Heart right ventricle (tissue), 16 donors: ENCODE measurements at places on chromosomes 4 and X.

GRCh38 chr4:180953572-180953971 is 1289.6 kb upstream of the TENM3 start:
- no peak for DNase-seq

DNA sequence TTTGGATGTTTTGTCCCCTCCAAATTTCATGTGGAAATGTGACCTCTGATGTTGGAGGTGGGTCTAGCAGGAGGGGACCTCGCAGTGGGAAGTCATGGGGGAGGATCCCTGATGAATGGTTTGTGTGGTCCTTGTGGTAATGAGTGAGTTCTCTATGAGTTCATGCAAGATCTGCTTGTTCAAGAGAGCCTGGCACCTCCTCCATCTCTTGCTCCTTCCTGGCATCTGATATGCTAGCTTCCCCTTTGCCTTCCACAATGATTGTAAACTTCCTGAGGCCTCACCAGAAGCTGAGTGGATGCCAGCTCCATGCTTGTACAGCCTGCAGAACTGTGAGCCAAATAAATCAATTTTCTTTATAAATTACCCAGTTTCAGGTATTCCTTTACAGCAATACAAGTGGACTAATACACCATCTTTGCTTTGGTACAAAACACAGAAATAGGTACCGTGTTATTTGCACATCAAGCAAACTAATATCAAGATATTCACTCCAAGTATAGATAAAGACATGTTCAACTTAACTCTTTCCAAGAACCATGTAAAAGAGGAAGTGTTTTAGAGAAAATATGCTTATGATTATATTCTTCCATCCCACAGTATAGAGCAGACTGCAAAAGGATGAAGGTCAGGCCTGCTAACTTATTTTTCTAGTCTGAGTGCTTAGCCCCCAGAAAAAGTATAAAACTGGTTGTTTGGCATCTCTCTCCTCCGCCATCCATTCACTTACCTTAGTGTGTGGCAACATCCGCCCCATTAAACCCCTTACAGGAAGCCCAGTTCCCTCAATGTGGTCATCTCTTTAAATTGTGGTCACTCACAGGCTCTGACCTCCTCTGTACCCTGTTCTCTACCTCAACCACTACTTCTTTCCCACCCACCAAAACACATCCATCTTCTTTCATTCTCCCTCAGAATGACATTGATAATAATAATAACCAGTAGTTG is 6.7 kb downstream of the ARAP2 start:
- DNase-seq, result no peak

DNA sequence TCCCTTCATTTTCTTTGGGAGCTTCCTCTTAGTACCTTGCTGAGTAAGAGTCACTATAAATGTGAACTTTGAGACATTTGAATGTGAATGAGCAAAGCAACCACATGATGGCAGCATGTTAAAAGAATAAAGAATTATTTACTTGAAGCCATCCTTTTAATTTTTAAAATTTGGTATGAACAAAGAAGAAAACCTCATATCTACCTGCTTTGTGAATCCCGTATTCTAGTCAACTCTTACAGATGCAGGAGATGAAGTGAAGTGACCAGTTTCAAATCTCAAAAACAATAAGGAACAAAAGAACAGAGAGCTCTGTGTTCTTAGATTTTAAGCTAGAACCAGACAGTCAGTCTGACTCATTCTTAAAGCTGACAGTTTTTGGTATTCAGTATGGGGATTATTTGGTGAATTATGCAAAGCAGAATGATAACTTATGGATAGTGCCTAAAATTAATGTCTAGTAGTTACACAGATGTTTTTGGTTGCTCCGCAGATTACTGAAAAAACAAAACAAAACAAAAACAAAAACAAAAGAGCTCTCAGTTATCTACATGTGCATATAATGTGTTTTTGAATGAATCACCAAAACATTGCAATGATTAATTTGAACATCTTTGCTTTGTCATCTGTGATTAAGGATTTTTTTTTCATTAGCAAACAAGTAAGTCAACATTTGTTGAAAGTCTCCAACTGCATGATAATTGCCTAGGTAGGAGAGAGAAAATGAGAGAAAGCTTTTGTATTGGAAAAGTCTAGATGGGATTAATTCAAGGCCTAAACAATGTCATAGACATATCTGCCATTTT is 48.2 kb upstream of the H2AZ1 start:
- no peak for DNase-seq

DNA sequence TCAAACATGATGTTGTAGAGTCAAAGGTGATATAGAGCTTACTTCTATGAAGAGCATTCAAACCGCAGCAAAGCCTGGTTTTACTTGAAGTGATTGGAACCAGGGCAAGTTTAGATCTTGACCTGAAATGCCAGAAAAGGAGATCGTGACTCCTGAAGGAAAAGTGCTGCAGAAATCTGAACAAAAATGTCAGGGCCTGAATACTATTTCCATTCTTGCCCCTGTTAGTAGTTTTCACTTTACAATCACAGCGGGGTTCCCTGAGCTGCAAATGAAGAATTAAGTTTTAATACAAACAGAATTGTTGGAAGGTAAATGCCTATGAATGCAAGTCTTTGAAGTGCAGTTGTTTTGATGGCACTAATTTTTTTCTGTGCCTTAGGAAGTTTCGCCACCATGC is 4.1 kb downstream of the SLIT2 start:
- DNase-seq, result no peak

DNA sequence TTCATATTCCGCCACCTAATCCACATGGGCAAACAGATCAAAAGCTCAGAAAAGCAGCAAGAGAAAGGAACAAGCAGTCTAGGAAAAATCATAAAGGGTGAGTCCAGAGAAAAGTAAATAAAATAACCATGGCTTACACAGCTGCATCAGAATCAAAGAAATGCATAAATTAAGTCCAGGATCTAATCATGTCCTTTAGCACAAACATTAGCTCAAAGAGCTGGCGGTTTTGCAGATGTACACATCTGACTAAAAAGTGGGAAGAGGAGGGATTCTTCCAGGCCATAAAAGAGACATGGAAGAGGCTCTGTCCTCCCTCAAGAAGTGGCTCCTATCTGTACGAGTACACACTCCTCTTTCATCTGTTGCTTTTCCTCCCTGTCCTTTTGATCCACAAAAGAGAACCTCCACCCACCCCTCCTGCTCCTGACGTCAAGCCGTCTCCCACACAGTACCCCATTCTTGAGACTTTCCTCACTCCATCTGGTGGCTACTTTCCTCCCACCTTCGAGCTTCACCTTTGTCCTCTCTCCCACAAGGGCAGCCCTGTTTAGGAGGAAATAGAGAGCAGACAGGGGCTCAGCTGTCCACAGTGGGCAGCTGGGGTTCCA is 92.5 kb downstream of the RASL11B start:
- no peak for DNase-seq

GRCh38 chr4:76904646-76905190 is 6.8 kb upstream of the SOWAHB start:
- no peak for DNase-seq

DNA sequence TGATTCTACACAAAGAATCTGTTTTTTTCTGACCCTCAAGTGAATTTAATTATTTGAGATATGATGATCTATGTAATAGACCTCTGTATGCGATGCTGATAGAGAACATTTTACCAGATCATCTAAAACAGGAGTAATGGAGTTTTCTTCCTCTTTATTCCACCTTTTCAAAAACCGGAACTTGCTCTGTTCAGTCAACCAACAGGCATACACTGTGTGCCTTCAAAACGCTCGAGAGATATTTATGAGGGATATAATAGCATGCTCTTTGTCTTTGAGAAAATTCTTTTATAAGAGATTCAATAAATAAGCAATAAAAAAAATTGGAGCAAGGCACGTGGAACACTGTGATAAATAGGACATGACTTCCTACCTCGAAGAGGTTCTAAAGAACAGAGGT is 2.0 kb downstream of the NYX start:
- no peak for DNase-seq

DNA sequence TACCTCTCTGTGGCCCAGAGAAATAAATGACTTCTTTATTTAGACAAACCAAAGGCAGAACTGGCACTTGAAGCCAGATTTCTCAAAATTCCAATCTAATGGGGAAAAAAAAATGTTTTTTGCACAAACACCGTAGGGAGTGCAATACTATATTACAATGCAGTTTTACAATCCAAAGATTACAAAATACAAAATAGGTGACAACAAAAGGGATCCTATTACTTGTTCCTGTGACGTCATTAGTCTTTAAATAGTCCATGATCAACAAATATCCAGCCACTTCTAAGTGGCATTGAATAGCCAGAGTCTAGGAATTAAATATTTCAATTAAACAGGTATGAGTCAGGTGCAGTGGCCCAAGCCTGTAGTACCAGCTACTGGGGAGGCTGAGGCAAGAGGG is 3.0 kb upstream of the APBB2 start:
- DNase-seq, result no peak

GRCh38 chr4:77153006-77153405 is 4.0 kb upstream of the CCNG2 start:
- no peak for DNase-seq

DNA sequence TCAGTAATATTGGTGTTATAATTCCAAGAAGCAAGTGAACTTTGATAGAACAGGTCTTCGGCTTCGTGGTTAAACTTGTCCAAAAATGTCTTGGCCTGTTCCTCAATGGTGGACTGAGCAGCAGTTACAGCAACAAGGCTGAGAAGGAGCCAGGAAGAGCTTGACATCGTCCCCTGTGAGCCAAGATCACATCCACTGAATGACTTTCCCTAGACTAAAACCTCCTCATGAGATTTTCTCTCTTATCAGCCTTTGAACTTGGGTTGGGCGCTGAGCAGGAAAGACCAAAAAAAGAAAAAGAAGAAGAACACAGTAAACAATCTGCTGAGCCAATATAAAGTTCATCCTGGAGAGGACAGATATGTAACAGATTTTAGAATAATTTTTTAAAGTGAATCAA is at the start of gene ACE2:
TSS of gene ACE2 (minus strand) at position 216 of the 400 bp plus-strand sequence. CDS start at position 167, 49 bp downstream.
- peak; percentile 9 for DNase-seq

GRCh38 chrX:276581-277201 is 4.5 kb upstream of the PLCXD1 start:
- DNase-seq, result no peak

DNA sequence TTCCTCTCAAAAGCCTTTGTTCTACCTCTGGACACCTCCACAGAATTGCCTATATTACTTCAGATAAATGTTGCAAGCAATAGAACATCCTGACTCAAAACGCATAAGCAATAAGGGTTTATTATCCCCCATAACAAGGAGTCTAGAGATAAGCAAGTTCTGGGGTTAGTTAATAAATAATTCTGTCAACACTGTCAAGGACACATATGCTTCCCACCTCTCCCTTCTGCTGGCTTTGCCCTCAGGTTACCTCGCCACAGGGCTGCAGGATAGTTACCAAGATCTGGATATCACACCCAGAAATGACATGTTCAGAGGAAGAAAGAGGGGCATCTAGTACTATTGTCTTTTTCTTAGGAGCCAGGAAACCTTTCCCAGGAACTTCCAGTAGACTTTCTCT is 14.0 kb upstream of the DUSP21 start:
- DNase-seq, result no peak

DNA sequence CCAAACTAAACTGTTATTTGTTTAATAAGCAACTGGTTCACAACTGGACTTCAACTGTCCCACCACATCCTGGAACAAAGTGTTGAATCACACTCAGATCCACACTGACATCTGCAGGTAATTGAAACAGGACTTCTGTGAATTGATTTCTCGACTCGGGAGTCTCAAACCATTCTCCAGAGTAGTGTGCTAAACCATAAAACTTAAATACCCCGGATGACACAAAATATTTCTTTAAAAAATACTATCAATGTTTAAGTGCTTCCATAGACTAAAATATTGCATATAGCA is 95.4 kb upstream of the PLAC1 start:
- no peak for DNase-seq

DNA sequence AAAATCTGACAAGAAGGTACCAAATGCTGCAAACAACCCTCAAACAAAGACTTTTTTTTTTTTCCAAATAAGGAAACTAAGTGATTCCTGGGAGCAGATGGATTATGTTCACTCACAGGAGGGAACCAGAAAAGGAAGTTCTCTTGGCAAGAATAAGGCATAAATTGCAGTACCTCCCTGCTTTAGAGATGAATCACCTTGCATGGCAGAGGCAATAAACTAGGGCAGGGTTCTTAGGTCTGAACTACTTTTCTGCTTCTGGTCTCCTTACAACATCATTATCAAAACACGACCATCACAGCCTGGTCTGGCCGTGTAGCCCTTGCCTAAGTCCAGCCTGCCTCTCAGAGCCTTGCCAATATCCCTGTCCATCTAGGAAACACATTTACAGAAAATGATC is 6.3 kb downstream of the TMEM31 start:
- no peak for DNase-seq

GRCh38 chrX:94961730-94962129 is 1287.7 kb downstream of the FAM133A start:
- DNase-seq, result no peak

- DNase-seq, result no peak
Measured at GRCh38 chrX:109399831-109400230, 82.1 kb downstream of the GUCY2F start.

- DNase-seq, result no peak
Measured at GRCh38 chr4:54165438-54165837, 63.7 kb upstream of the PDGFRA start.

DNA sequence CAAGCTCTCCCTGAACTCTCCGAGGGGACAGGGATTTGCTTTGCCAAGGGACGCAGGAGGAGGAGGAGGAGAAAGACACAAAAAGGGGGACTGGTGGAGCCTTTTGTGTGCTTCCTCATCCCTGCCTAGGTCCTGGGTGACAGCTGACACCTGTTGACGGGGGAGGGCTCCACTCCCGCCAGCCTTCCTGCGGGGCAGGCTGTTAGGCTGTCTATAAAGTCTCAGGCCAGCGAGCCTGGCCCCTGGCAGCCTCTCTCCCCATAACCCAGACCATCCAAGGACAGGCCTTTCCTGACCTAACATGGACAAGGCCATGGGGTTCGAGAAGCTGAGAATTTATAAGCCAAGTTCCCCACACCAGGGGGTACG is 832 bp upstream of the EVC2 start:
- DNase-seq, result no peak

DNA sequence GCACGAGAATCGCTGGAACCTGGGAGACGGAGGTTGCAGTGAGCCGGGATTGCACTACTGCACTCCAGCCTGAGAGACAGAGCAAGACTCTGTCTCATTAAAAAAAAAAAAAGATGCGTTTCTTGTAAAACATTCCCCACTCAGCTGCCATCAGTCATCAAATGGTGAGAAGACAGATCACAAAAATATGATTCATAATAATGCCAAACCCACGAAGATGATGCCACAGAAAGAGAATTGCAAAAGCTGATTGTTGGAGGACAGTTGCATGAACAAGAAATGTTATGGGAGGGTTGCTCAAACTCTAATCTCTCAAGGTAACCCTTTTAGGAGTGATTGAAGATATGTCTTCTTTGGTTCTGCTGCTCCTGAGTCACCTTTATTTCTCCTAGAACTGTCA is 21.4 kb upstream of the SMIM14 start:
- no peak for DNase-seq

- no peak for DNase-seq
Measured at GRCh38 chr4:81687471-81687870, 215.8 kb upstream of the RASGEF1B start.

DNA sequence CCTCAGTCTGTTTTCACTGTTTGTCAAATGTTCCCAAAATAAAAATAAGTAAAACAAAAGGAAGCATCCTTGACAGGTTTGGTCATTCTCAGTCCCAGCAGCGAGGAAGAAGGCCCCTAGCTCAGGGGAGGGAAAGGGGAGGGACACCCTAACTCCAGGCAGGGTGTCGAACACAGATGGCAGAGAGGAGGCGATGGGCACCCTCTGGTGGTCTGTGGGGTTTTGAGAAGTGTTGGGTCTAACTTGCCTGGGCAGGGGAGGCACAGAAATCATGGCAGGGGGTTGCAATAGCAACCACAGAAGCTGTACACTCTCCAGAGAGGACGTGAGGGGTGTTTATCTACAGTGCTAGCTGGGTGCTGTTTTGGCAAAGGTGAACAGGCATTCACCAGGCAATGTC is 229.8 kb upstream of the SFRP2 start:
- DNase-seq, result no peak

GRCh38 chrX:118779581-118779980 is 44.0 kb upstream of the ZCCHC12 start:
- DNase-seq, result no peak
